ENCODE measurements at places on chromosomes 7 and 10.
A peak's percentile ranks its signal among the peaks of the same experiment; 100 is the strongest.

- peak; percentile 16 for DNase-seq
Measured at GRCh38 chr10:110568055-110568735, 700 bp downstream of the SMC3 start.

DNA sequence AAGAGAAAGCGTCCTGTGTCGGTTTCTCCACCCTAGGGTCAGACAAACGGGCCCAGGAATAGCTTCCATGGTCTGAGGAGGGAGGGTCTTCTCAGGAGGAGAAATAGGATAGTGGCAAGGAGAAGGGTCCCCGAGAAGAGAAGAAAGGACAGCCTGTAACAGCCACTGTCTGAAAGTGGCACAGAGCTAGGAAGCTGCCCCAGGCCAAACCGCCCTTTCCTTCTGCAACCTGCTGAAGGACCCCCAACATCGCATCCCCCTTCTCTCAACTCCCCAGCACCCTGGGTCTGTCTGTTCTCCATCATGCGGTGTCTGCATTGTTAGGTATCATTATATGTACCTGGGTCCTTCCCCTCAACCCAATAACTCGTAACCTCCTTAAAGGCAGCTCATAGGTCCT lies 47.1 kb downstream of the COL17A1 start:
- DNase-seq, result no peak

DNA sequence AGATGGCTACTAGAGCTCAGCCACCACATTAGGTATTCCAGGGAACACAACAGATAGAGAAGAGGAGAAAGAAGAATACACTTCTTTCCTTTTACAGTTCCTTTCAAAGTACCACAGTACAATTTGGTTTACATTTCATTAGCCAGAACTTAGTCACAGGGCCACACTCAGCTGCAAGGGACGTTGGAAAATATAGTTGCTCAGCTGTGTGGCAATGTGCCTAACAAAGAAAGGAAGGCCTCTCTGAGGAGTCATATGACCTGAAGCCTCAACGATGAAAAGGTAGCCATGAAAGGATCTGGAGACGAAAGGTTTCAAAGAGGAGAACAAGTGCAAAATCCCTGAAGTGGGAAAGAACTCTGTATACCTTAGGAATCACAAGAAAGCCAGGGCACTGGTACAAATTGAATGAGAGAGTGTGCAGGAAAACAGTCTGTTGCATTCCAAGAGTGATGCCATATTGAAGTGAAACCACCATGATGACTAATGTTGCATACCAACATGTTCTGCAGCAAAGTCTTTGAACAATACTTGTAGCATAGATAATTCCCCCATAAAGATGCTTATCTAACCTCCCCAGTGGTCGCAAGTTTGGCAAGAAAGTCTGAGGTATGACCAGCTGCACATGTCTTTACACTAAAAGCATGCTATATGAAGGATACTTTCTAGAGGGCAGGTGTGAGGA lies 278.9 kb downstream of the HPSE2 start:
- peak; percentile 12 for DNase-seq

DNA sequence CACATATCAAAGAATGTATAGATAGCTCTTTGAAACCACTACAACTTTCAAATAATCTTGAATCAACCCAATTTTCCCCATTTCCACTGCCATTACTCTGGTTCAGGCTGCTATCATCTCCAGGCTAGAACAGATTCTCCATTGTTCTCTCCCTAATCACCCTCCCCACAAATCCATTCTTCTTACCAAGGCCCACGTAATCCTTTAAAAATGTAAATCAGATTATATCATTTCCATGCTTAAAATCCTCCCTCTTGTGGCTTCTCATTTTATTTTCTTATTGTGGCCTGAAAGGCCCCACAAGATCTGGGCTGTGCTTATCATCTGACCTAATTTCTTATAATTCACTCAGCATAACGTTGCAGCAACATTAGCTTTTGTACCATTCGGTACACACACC lies 3.0 kb upstream of the PON1 start:
- DNase-seq, result no peak

GRCh38 chr7:15856311-15856710 lies 169.8 kb upstream of the MEOX2 start:
- DNase-seq, result no peak

GRCh38 chr7:79060498-79060897 lies 393.0 kb downstream of the MAGI2 start:
- no peak for DNase-seq

GRCh38 chr10:126321440-126321839 lies 66.8 kb downstream of the ADAM12 start:
- no peak for DNase-seq

DNA sequence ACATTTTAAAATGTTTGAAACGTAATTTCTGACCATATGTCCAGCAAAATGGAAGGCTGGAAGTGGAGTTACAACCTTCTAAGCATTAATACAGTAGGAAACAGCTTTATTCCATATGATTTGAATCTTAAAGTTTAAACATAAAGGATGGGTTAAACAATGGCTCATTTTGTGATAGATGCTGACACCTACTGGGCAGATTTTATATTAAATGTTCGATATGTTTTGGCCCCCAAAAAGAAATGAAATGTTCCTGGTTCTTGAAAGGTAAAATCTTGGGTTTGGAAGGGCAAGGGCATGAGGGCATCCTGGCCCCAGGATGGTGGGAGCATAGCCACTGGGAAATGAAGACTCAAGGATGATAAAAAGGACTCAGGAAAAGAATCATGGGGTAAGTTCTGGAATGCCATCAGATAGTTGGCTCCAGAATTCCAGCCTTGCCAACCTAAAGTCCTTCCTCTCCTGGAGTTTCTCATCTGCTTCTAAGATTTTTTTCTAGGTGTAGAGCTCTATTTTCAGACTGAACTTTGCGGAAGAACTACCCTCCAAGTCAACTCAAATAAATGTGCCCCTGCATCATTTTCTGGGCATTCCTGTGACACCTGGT lies 34.6 kb upstream of the SLC35G1 start:
- no peak for DNase-seq

Data from AG08396 (cell line).